Vagina (tissue), 2 donors: ENCODE measurements at places on chromosomes 5 and 9. TPM values are rescaled to one million over a fixed set of nuclear protein-coding genes. Genes with fewer than 3 reads are reported as not detected.
A peak's percentile ranks its signal among the peaks of the same experiment; 100 is the strongest.

DNA sequence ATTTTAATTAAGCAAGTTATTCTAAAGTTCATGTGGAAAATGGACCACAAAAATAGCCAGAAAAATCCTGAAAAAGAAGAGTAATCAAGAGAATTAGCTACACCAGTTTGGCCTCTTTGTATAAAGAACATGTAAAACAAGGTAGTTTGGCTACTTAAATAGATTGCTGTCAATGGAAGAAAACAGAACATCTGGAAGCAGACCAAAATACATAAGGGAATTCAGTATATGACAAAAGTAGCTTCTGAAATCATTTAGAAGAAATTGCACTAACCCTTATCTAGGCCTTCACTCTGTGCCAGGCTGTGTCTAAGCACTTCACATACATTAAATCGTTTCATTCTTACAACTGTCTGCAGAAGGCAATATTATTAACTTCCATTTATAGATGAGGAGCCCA lies 156.6 kb downstream of the PRDM6 start:
- H3K36me3 ChIP-seq: no peaks in the 10 kb centered on the region
- H3K27me3 ChIP-seq: no peaks in the 10 kb centered on the region
- H3K4me3 ChIP-seq: no peak overlapping the region
- H3K4me1 ChIP-seq: no peaks in the 10 kb centered on the region
- H3K27ac ChIP-seq: no peak overlapping the region
- no peak for DNase-seq

- no peaks in the 10 kb centered on the region for H3K36me3 ChIP-seq
- H3K4me3 ChIP-seq: no peak overlapping the region
- H3K4me1 ChIP-seq: peaks cover 15% of the 10 kb centered on the region
- H3K27ac ChIP-seq: no peak overlapping the region
These were observed 215.6 kb downstream of the PIK3R1 start for GRCh38 chr5:68431186-68431585.

DNA sequence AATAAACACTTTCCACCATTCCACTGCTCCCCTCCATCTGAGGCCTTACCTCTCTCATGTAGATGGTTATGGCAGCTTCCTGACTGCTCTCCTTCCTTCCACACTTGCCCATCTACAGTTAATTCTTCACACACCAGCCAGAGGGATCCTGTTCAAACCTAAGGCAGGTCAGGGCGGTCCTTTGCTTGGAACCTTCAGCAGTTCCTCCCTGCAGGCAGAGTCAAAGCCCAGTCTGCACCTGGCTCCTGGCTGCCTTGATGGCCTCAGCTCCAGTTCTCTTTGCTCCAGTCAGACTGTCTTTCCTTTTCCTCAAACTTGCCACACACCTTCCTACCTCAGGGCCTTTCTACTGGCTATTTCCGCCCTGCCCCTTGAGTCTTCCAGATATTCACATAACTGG lies 30.2 kb upstream of the NR3C1 start:
- no peak overlapping the region for H3K27ac ChIP-seq
- no peaks in the 10 kb centered on the region for H3K4me1 ChIP-seq

DNA sequence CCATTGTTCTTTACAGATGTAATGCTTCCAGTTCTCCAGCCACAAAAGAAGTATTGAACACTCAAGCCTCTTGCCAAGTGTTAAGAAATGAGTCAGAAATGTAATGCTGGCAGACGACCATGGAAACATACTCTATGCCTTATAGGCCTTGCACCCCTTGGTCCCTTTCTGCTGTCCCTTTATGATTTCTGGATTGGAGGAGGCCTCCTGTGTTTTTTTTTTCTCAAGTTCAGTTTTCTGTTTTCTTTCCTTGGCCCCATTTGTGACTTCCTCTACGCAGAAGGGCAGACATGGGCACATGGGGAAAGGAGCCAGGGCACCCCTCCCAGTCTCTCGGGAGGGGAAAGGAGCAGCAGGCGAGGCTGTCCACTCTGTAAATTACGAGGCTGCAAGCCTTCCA lies 53.4 kb downstream of the SNX18 start:
- DNase-seq: no peak
- no peaks in the 10 kb centered on the region for H3K36me3 ChIP-seq
- peak overlapping the region; percentile 3 for H3K27ac ChIP-seq
- H3K27me3 ChIP-seq: no peaks in the 10 kb centered on the region
- H3K4me1 ChIP-seq: peaks cover 12% of the 10 kb centered on the region

The EIF4E1B gene
- not detected for total RNA-seq

The GRM6 gene
- not detected for total RNA-seq

The ANKRD33B gene
- 14.2 TPM for total RNA-seq
